ENCODE measurements at places on chromosomes 11 and 22. TPM values are rescaled to one million over a fixed set of nuclear protein-coding genes. Genes with fewer than 3 reads are reported as not detected.

PIH1D2 gene
- total RNA-seq: 6.4 TPM

SMTNL1 gene
- total RNA-seq: not detected

MS4A3 gene
- not detected for total RNA-seq

VSIG2 gene
- 33.1 TPM for total RNA-seq

COA4 gene
- total RNA-seq: 95.2 TPM

PRSS23 gene
- 26.4 TPM for total RNA-seq

GRCh38 chr11:94171693-94172440 lies 43.2 kb downstream of the PANX1 start:
- peaks cover 4% of the 10 kb centered on the region for H3K4me1 ChIP-seq
- H3K27me3 ChIP-seq: no peaks in the 10 kb centered on the region
- H3K36me3 ChIP-seq: no peaks in the 10 kb centered on the region
- DNase-seq: peak; percentile 67

DNA sequence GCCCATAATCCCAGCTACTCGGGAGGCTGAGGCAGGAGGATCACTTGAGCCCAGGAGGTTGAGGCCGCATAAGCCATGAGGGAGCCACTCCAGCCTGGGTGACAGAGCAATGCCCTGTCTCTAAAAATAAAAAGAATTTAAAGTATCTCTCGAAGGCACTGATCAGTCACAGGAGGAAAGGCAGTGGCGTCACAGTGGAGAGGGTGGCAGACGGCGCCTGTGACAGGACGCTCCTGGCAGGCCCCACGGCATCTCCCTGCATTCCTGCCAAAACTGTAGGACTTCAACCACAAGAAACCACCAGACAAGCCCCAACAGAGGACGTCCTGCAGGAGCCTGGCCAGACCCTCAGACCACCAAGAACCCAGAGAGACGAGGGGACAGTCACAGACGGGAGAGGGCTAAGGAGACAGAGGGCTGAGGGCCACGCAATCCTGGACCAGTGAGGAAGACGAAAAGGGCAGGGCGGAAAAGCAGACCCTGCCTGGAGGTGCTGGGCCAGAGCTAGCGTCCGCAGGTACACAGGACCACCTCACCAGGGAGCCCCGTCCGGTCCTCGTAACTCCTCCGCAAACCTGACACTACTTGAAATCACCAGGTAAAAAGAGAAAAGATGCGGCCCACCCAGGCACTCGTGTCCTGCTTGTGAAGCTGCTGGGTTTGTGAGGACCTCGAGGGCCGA lies 5.9 kb downstream of the RNH1 start:
- H3K36me3 ChIP-seq: peaks cover 49% of the 10 kb centered on the region
- peaks cover 37% of the 10 kb centered on the region for H3K4me1 ChIP-seq
- no peak for DNase-seq
- no peak overlapping the region for H3K27ac ChIP-seq

DNA sequence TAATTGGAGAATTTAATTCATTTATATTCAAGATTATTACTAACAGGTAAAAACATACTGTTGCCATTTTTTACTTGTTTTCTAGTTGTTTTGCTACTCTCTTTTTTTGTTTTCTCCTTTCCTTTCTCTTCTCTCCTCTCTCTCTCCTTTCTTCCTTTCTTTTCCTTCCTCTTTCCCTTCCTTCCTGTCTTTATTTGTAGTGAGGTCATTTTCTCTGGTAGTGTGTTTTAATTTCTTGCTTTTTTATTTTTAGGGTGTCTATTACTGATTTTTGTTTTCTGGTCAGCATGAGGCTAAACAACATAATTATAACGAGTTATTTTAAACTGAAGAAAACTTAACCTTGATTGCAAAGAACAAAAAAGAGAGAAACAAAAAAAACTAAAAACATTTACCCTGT lies 112.4 kb upstream of the SERPIND1 start:
- H3K4me1 ChIP-seq: no peaks in the 10 kb centered on the region
- no peak overlapping the region for H3K4me3 ChIP-seq
- no peaks in the 10 kb centered on the region for H3K27me3 ChIP-seq
- no peaks in the 10 kb centered on the region for H3K36me3 ChIP-seq
- no peak for DNase-seq

DNA sequence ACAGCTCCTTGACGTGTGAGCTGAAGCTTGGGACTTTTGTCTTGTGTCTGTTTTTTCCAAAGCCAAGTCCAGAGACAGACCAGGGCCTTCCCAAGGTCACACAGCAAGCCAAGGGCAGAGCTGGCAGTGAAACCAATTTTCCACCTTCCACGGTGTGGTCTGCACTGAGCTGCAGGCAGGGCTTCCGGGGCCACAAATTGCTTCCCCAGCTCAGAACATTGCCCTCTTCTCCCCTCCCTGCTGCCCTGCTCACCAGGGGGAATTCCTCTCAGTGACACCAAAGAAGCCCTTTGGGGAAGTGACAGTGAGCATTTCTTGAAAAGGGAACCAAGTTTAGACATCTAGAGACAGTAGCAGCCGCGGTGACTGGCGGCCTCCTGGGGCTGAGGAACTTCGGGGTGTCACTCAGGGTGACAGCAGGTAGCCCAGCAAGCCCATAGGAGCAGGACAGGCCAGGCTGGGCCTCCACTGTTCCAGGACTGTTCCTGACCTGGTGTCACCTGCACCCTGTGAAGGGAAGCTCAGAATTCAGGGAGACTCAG lies 9.2 kb downstream of the FXYD2 start:
- DNase-seq: peak; percentile 35
- no peak overlapping the region for H3K4me3 ChIP-seq
- peaks cover 32% of the 10 kb centered on the region for H3K4me1 ChIP-seq
- no peaks in the 10 kb centered on the region for H3K36me3 ChIP-seq
- peak overlapping the region; percentile 68 for H3K27ac ChIP-seq

- DNase-seq: no peak
- no peak overlapping the region for H3K4me3 ChIP-seq
- no peaks in the 10 kb centered on the region for H3K36me3 ChIP-seq
- H3K27ac ChIP-seq: no peak overlapping the region
- H3K4me1 ChIP-seq: no peaks in the 10 kb centered on the region
These were observed 11.9 kb downstream of the C11orf21 start for GRCh38 chr11:2289859-2290258.

GRCh38 chr11:111069066-111069465 lies 176.5 kb upstream of the POU2AF2 start:
- H3K27me3 ChIP-seq: no peaks in the 10 kb centered on the region
- no peaks in the 10 kb centered on the region for H3K4me1 ChIP-seq
- DNase-seq: no peak
- no peak overlapping the region for H3K4me3 ChIP-seq
- no peak overlapping the region for H3K27ac ChIP-seq
- H3K36me3 ChIP-seq: no peaks in the 10 kb centered on the region

GRCh38 chr22:49046546-49047361 lies 780.9 kb downstream of the BRD1 start:
- no peak overlapping the region for H3K27ac ChIP-seq
- no peaks in the 10 kb centered on the region for H3K4me1 ChIP-seq
- H3K36me3 ChIP-seq: no peaks in the 10 kb centered on the region
- H3K4me3 ChIP-seq: no peak overlapping the region
- H3K27me3 ChIP-seq: no peaks in the 10 kb centered on the region

DNA sequence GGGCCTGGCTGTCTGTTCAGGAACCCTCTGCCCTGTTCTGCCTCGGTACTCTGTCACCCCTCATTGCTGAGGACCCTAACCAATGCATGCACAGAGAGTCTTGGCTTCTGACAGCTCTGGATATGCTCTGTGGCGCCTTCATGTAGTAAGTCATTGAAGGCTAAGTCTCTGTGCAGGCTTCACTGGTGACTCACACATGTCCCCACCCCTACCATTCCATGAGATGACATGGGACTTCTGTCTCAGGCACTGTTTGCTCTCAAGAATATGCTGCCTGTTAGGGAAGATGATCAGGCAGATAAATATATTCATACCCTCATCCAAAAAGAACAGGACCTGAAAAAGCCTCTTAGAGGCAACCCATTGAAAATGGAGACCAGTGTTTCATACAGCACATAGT lies 43.6 kb upstream of the HORMAD2 start:
- H3K27ac ChIP-seq: no peak overlapping the region
- no peaks in the 10 kb centered on the region for H3K27me3 ChIP-seq
- no peak overlapping the region for H3K4me3 ChIP-seq
- H3K4me1 ChIP-seq: peaks cover 4% of the 10 kb centered on the region
- H3K36me3 ChIP-seq: no peaks in the 10 kb centered on the region

DNA sequence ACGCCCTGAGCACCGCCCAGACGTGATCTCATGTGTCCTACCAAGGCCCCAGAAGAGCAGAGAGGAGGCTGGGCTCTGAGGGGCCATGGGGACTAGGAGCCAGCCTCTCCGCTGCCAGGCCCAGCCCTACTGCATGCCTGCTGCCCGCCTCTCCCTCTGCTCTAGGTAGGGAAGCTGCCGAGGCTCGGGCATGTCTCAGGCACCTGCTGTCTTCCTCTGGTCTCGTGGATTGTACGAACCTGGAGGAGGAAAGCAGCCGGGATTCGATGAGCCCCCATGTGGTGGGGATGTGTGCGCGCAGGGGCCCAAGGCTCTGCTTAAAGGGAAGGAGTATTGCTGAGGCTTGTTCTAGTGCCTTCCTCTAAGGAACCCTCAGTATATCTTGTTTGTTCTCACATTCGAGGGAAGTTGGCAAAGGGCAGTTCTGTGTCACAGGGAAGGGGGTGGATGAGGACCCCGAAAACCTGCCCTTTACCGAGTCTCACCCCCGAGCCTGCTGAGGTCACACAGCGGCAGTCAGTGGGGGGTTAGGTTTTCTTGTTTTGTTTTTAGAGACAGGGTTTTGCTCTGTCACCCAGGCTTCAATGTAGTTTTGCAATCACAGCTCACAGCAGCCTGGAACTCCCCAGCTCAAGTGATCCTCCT lies 21.2 kb downstream of the DAGLA start:
- H3K4me1 ChIP-seq: peaks cover 42% of the 10 kb centered on the region
- no peak for DNase-seq
- H3K27me3 ChIP-seq: no peaks in the 10 kb centered on the region
- no peaks in the 10 kb centered on the region for H3K36me3 ChIP-seq

DNA sequence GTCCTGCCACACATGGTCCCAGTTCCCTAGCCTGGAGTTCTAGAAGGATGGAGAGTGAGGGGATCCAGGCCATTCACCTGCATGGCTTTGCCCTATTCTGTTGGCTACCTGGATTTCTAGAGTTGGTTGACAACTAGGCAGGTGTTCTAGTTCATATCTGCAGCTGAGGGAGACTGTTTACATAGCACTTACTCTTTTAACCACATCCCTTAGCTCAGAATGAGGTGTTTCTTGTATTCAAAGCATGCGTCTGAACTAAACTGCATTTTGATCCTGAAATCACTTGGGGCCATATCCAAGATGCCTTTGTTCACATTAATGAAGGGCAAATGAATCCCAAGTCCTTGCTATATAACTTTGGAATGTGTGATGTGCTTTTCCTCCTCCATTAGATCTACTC lies 60.9 kb downstream of the SYT13 start:
- no peaks in the 10 kb centered on the region for H3K4me1 ChIP-seq
- H3K36me3 ChIP-seq: peaks cover 30% of the 10 kb centered on the region
- no peak overlapping the region for H3K27ac ChIP-seq
- no peak for DNase-seq
- H3K4me3 ChIP-seq: no peak overlapping the region
- no peaks in the 10 kb centered on the region for H3K27me3 ChIP-seq

DNA sequence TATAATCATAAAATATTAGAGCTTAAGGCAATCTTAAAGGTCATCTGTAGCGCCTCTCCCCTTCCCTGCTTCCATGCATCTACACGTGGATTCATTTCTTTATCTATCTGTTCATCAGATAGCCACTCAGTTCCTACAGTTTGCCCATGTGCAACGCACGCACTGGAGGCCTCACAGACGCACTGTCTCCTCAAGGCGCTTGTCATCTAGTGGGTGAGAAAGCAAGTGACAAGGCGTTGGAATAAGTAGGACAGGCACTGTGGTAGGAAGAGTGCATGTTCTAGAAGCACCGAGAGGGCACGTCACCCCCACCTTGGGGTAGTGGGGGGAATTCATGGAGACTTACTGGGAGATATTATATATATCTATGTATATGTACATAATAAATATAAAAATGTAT lies 20.8 kb upstream of the JAM3 start:
- no peaks in the 10 kb centered on the region for H3K27me3 ChIP-seq
- no peaks in the 10 kb centered on the region for H3K4me1 ChIP-seq
- DNase-seq: no peak
- no peak overlapping the region for H3K4me3 ChIP-seq
- H3K36me3 ChIP-seq: no peaks in the 10 kb centered on the region
- no peak overlapping the region for H3K27ac ChIP-seq

- peak; percentile 72 for DNase-seq
- H3K27ac ChIP-seq: peak overlapping the region; percentile 97
- peak overlapping the region; percentile 40 for H3K4me3 ChIP-seq
- no peaks in the 10 kb centered on the region for H3K36me3 ChIP-seq
- no peaks in the 10 kb centered on the region for H3K27me3 ChIP-seq
- H3K4me1 ChIP-seq: peaks cover 42% of the 10 kb centered on the region
These were observed 1.1 kb upstream of the ADM start for GRCh38 chr11:10303558-10304363.

- no peaks in the 10 kb centered on the region for H3K36me3 ChIP-seq
- no peak overlapping the region for H3K27ac ChIP-seq
- no peak for DNase-seq
- H3K4me1 ChIP-seq: no peaks in the 10 kb centered on the region
These were observed 155.0 kb upstream of the TIMP3 start for GRCh38 chr22:32646476-32646875.

DNA sequence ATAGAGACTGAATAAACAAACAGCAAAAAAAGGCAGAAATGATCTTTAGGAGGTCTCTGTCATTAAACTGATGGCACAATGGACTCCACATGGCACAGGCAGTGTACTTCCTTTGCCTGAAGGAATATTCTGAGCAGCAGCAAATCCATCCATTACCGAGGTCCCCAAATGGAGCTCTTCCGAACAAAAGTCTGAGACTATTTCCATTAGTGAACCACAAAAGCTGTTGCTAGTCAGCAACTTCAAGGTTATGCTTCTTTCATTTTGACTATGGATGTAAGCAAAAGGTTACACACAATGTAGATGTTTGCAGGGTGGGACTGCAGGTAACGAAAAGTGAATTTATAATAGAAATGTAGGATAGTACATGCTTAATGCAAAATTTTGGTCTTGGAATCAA lies 14.5 kb downstream of the NARS2 start:
- DNase-seq: no peak
- H3K4me1 ChIP-seq: no peaks in the 10 kb centered on the region
- no peaks in the 10 kb centered on the region for H3K36me3 ChIP-seq

- no peaks in the 10 kb centered on the region for H3K36me3 ChIP-seq
- no peak for DNase-seq
- H3K27ac ChIP-seq: no peak overlapping the region
- peaks cover 2% of the 10 kb centered on the region for H3K4me1 ChIP-seq
These were observed 5.9 kb downstream of the RNF215 start for GRCh38 chr22:30381264-30381663.

- H3K27ac ChIP-seq: no peak overlapping the region
- H3K4me1 ChIP-seq: no peaks in the 10 kb centered on the region
- no peaks in the 10 kb centered on the region for H3K36me3 ChIP-seq
- no peaks in the 10 kb centered on the region for H3K27me3 ChIP-seq
- DNase-seq: no peak
These were observed 8.4 kb upstream of the SLC15A3 start for GRCh38 chr11:60960405-60960804.

- no peak for DNase-seq
- H3K4me1 ChIP-seq: peaks cover 3% of the 10 kb centered on the region
- no peaks in the 10 kb centered on the region for H3K36me3 ChIP-seq
- no peak overlapping the region for H3K27ac ChIP-seq
- no peak overlapping the region for H3K4me3 ChIP-seq
These were observed 554.7 kb downstream of the SOX6 start for GRCh38 chr11:15801616-15802015.

- H3K27me3 ChIP-seq: no peaks in the 10 kb centered on the region
- DNase-seq: no peak
- H3K27ac ChIP-seq: no peak overlapping the region
- no peak overlapping the region for H3K4me3 ChIP-seq
- H3K36me3 ChIP-seq: no peaks in the 10 kb centered on the region
These were observed 189.4 kb downstream of the GRIA4 start for GRCh38 chr11:105799263-105799662.
